Activated T-cell treated with anti-CD3 and anti-CD28 coated beads for 1 hour (primary cell): ENCODE measurements at places on chromosomes 6 and 20.
A peak's percentile ranks its signal among the peaks of the same experiment; 100 is the strongest.

GRCh38 chr6:169966312-169967181 is 215.1 kb downstream of the ERMARD start:
- no peak for DNase-seq

DNA sequence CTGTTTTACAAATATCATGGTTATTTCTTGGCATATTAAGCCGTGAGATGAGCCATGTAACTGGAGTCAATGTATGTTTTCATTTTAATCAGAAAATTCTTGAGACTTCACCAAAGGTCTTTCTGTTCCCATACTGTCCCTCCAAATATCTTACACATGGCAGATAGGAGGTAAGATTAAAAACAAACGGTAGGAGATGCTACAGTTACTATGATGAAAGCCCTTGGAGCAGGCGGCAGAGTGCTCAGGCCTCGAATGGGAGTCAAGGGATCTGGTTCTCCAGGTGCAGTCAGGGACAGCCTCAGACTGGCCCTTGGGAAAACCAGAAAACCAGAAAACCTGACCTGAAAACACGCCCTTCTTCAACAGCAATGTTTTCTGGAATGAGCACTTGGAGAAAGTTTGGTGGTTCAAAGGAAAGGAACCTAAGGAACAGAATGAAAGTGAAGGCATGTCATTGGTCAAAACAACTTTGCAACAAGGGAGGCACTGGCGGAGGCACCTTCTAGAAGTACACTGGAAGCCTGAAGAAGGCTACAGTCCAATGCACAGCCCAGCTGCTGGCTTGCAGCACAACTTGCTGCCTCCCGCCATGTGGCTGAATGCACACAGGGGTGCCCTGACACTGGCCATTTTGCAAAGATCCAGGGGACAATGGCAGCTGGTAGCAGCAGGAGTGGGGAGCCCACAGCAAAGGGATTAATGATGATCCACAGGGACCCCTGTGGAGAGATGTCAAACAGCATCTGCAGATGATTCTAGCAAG is 17.4 kb upstream of the FOXO3 start:
- DNase-seq, result no peak

DNA sequence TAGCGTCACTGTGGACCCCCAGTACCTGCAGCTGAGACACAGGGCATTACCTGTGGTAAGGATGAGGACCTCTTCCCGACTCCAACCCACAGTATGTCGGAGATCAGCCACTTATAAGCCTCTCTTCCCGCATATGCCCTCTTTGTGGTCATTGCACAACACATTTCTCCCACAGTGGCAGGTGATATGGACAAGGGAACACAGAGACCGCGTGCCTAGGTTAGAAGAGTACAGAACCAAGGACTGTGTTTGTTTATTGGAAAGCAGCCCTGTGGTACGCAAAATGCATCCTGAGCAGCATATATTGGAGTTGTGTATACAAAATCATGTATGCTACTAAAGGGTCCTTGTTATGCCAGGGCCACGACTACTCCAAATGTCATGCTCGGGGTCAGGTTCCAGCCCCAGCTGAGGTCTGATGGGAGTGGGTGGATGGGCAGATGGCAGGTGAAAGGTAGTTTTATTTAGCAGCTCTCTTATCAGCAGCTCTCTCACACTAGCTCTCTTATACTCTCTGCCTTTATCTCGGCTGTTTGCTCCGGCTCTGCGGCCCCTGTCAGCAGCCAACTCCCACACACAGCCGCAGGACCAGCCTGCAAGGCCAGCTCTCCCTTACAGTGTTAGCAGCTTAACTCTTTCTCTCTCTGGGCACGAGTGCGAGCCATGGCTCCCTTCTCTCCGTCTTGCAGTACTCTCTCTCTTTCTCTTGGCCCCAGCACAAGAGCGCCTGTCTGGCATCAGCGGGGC is 569.0 kb downstream of the KIF16B start:
- no peak for DNase-seq

DNA sequence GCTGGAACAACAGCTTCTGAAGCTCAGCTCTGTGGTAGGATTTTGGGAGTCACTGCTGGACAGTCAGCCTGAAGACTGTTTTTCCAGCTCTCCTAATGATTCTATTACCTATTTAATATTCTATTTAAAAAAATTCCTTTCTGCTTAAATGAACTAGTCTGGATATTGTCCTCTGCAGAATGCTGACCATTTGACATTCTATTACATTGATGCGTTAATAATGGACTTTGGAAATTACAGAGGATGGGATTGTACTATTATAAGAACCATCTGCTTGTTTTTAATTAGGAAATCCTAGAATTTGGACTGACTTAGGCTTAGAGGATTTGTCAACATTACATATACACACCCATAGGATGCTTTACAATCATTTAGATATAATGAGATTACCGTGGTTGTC is 19.7 kb downstream of the LRP11 start:
- DNase-seq, result no peak

DNA sequence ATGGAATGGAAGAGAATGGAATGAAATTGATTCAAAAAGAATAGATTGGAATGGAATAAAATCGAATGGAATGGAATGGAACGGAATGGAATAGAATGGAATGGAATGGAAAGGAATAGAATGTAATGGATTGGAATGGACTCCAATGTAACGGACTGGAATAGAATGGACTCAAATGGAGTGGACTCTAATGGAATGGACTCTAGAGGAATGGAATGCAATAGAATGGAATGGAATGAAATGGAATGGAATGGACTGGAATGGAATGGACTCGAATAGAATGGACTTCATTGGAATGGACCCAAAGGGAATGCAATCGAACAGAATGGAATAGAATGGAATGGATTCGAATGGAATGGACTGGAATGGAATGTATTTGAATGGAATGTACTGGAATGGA is 19.7 kb upstream of the DEFB115 start:
- no peak for DNase-seq

- DNase-seq, result no peak
These were observed 917.8 kb upstream of the ADGRB3 start for GRCh38 chr6:67717281-67717680.

- DNase-seq, result peak; percentile 29
These were observed 123.7 kb upstream of the BTN3A2 start for GRCh38 chr6:26241033-26241895.

DNA sequence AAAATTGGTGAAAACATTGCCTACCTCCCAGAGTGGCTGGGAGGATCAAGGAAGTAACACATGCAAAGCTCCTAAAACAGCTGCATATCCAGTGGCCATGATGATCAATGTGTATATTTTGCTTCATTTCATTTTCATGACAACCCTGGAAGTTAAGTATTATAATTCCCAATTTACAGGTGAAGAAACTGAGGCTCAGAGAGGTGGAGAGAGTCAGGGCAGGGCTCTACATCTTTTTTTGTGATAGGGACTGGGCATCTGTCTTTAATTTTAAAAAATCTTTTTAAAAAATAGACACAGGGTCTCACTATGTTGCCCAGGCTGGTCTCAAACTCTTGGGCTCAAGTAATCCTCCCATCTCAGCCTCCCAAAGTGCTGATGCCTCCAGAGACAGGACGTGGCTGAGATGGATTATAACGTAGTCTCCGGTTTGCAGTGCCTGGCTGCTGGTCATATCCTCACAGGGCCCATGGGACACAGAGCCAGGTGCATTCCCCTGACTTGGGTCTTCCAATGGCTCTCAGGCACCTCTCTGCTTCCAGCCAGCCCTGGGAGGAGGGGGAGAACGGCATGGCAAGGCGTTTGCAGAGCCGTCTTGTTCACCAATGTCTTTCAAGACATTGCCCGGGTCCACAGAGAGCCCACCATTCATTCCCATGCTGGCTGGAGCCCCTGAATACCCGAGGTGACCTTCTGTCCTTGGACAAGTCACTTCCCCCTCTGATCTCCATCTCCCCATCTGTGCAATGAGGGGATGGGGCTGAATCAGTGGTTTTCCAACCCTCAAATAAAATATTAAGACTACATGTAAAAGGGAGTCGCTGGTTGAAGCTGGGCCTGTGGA is 38.3 kb downstream of the HNF4A start:
- no peak for DNase-seq

GRCh38 chr20:18363708-18364107 is 75.4 kb downstream of the ZNF133 start:
- DNase-seq, result no peak

GRCh38 chr6:84618836-84619235 is 145.6 kb downstream of the TBX18 start:
- DNase-seq, result no peak

GRCh38 chr6:106496823-106497222 is 132.5 kb downstream of the RTN4IP1 start:
- no peak for DNase-seq

GRCh38 chr6:169618526-169619490 is 83.0 kb downstream of the WDR27 start:
- DNase-seq, result no peak

DNA sequence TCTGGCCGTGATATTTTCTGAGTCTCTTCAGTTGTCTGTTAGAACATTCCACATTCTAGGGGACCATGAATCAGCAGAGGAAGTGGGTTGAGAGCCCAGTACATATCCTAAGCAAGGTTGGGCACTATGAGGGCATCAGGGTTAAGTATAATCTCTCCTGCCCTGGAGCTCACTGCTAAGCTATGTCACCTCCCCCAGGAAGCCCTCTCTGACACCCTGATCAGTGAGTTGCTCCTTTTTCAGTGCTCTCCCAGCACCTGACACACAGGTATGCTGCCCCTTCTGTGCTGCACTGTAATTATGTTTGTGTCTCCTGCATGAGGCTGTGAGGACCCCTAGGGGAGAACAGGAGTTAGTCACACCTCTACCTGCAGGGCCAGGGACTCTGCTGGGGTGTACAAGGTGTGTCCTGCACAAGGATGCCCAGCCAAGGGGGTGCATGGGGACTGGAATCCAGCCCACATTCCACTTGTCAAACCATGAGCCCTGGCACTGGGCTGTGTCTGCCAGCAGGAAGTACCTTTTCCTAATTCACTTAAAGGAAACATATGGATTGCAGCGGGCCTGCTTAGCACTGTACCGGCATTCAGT is 3.9 kb downstream of the RAB44 start:
- no peak for DNase-seq

GRCh38 chr6:6962699-6963098 is 145.1 kb upstream of the RREB1 start:
- DNase-seq, result no peak

GRCh38 chr20:32189691-32190615 is 17.6 kb downstream of the PLAGL2 start:
- DNase-seq, result peak; percentile 22

DNA sequence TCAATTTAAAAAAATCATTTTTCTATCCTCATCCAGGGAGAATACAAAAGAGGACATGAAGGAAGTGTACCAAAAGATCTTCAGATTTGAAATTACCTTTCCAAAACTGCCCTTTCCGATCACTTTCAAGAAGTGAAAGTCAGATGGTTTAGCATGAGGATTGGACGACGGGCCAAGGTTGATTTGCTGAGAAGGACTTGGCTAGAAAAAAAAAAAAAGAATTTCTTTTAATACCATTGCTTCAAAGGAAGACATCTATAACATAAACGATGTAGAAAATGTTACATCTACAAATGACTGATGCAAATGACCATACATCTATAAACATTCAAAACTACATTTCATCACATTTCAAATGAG is 120.9 kb upstream of the SLC2A12 start:
- DNase-seq, result no peak

DNA sequence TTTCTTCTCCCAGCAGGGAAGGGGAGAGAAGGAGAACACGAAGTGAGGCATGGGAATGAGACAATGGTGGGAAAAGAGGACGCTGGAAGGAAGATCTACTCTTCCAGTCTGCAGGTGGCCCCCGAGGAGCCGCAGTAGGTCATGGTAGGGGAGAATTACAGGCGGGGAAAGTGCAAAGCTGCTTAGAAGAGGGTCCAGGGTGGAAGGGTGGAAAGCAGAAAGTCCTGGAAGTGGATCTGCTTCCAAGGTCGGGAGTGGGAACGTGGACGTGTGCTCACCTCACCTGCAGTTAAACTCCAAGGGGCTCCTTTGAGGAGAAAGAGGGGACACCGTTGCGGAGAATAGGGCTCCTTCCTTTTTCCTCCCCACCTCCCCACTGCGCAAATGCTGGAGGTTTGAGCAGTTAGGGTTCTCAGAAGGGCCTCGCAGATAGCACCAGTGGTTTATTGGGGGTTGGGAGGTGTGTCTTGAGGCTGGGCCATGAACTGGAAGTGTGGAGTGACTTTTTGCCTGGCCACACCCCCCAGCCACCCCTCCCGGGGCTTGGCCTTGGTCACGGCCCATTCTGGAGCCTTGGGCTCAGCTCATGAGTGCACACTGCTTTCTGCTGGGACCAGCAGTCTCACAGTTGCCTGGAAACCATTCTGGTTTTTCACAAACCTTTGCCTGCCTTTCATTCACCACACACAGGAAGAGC is 100.4 kb upstream of the MLN start:
- DNase-seq, result peak; percentile 22

- DNase-seq, result no peak
These were observed 52.8 kb upstream of the FILIP1 start for GRCh38 chr6:75546381-75546780.

- DNase-seq, result no peak
These were observed 235.6 kb downstream of the ERMARD start for GRCh38 chr6:169986848-169987498.

- no peak for DNase-seq
These were observed 1.9 kb downstream of the KIAA1755 start for GRCh38 chr20:38258545-38259215.

- no peak for DNase-seq
These were observed 10.9 kb downstream of the MOCS1 start for GRCh38 chr6:39923394-39923793.

GRCh38 chr20:55253781-55254180 is 751.5 kb downstream of the CBLN4 start:
- no peak for DNase-seq

DNA sequence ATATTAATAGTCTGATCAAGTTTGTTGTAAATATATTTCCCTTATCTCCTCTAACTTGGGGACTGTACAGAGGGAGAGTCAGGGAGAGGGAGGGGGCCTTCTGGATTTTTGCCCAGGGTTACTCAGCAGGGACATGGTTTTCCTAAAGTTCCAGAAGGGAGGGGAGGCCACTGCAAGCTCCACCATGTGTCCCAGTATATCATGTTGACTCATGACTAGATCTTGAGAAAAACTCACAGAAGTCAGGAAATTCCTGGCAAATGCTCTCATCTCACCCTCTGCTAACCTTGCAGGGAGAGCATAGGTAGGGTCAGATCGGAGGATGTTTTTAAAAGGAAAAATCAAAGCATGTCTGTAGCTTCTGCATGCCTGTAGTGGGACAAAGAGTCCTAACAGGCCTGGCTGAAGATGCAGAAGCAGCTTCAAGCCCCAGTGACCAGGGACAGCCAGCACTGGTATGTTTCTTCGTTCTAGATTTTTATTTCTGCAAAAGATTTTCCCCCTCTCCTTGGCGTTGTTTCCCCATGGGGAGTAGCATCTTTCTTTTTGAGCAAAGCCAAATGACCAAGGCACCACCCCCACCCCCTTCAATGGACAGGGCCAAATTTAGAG is 272.9 kb upstream of the SUPT3H start:
- DNase-seq, result no peak

GRCh38 chr6:34949636-34950035 is 60.6 kb downstream of the ANKS1A start:
- DNase-seq, result no peak

- DNase-seq, result no peak
These were observed 88.2 kb upstream of the DST start for GRCh38 chr6:56730663-56731529.
